Ovary (tissue), 10 donors: ENCODE measurements at places on chromosomes 3 and 15. TPM values are rescaled to one million over a fixed set of nuclear protein-coding genes. Genes with fewer than 3 reads are reported as not detected.

Gene AP3B2
- total RNA-seq = 5.6 TPM

Gene OR5H2
- not detected for total RNA-seq

Gene KCNH8
- 1.4 TPM for total RNA-seq

Gene GLT8D1
- total RNA-seq = 57.5 TPM

Gene GATM
- 185 TPM for total RNA-seq

GRCh38 chr3:184884359-184885017, 72.5 kb downstream of the VPS8 start:
- no peaks in the 10 kb centered on the region for H3K4me1 ChIP-seq
- H3K4me3 ChIP-seq = no peak overlapping the region
- H3K27ac ChIP-seq = no peak overlapping the region

GRCh38 chr3:171129827-171130226, 103.3 kb upstream of the SLC2A2 start:
- H3K4me3 ChIP-seq = no peak overlapping the region
- H3K27me3 ChIP-seq = no peaks in the 10 kb centered on the region
- DNase-seq = no peak
- no peak overlapping the region for H3K27ac ChIP-seq
- no peaks in the 10 kb centered on the region for H3K36me3 ChIP-seq

GRCh38 chr3:120196333-120196732, 88.7 kb downstream of the GPR156 start:
- no peak for DNase-seq
- H3K27ac ChIP-seq = no peak overlapping the region
- no peaks in the 10 kb centered on the region for H3K4me1 ChIP-seq

GRCh38 chr15:94001255-94001801, 230.0 kb upstream of the MCTP2 start:
- no peak overlapping the region for H3K4me3 ChIP-seq
- no peaks in the 10 kb centered on the region for H3K36me3 ChIP-seq
- no peaks in the 10 kb centered on the region for H3K27me3 ChIP-seq
- H3K27ac ChIP-seq = no peak overlapping the region

- H3K4me1 ChIP-seq = no peaks in the 10 kb centered on the region
- H3K36me3 ChIP-seq = no peaks in the 10 kb centered on the region
- no peaks in the 10 kb centered on the region for H3K27me3 ChIP-seq
- H3K4me3 ChIP-seq = no peak overlapping the region
Observed at GRCh38 chr3:81823086-81823485, 61.6 kb upstream of the GBE1 start.

- H3K27ac ChIP-seq = no peak overlapping the region
- DNase-seq = no peak
- no peaks in the 10 kb centered on the region for H3K27me3 ChIP-seq
- H3K4me1 ChIP-seq = no peaks in the 10 kb centered on the region
- no peak overlapping the region for H3K4me3 ChIP-seq
Observed at GRCh38 chr15:35465783-35466182, 80.2 kb downstream of the DPH6 start.
